ENCODE measurements at places on chromosomes 4 and X. TPM values are rescaled to one million over a fixed set of nuclear protein-coding genes. Genes with fewer than 3 reads are reported as not detected.
A peak's percentile ranks its signal among the peaks of the same experiment; 100 is the strongest.

DNA sequence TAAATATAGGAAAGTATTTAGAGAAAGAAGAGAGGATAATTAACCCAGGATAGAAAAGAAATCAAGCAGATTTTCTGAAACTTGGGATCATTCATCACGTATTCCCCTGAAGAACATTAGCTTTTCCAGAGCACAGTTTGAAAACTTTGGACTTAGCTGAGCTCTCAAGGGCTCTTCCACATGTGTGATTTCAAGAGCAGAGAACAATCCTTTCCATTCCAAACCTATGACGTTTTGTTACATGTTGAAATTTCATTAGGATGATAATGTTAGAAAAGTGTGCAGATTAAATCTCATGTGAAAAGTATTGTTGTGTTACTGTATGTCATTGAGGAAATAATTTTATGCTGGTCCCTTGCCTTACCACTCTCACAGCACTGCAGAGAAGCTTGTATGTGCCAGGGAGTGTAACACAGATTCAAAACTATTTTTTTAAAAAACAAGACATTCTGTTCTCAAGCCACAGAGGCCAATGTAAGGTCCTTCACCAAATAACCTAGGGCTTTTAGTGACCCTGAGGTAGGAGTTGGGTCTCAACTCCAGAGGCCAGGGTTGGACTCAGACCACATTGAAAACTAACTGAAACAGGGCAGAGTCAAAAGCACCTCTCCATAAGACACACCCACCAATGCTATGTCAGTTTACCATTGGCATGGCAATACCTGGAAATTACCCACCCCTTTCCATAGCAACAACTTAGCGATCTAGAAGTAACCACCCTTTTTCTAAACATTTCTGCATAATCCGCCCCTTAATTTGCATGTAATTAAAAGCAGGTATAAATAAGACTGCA, 141.3 kb downstream of the ANXA5 start:
- peak; percentile 54 for DNase-seq

DNA sequence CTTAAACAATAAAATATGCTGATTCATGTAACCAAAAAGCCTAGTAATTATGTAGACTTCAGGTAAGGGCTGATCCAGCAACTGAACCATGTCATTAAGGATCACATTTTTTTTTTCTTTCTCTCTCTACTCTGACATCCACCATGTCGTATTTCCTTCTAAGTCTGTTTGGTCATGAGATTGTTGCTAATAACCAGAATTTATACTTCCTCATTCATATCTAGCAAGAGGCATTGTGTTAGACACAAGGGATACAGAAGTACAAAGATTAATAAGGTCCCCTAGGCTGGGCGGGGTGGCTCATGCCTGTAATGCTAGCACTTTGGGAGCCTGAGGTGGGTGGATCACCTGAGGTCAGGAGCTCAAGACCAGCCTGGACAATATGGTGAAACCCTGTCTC, 24.1 kb downstream of the PHEX start:
- DNase-seq, result no peak

DNA sequence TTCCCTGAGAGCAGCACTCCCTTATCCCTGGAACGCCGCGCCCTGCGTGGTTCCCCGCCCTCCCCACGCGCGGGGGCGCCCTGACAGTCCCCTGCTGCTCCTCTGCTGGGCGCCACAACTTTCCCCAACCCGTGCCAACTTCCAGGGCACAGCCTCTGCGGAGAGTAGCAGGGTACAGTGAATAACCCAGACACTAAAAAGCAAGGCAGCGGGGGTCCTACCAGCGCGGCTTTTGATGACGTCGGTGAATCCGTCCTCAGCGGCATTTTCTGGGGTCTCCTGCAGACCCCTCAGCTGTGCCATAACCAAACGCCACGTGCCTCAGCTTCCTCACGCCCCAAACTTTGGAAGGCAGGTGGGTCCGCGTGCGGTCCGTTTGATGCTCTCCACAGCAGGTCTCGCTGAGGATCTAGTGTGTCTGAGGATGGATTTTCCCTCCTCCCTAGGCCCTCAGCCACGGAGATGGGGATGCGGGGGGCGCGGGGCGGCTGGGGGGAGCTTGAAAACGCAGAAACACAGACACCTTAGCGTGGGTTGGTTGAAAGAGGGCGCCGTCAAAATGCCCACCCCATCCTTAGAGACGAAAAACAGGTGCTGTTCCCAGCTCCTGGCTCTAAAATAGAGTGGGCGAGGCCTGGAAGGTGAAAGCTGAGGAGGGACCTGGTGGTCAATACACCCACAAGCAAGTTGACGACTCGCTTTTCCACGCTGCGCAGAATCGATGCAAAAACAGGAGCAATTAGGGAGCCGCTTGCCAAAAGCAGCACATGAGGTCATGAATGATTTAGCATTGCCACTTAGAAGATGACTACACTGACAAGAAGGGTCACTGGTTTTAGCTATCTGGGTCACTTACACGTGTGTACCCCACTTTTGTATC, 405.6 kb downstream of the FAM47A start:
- no peak for DNase-seq

DNA sequence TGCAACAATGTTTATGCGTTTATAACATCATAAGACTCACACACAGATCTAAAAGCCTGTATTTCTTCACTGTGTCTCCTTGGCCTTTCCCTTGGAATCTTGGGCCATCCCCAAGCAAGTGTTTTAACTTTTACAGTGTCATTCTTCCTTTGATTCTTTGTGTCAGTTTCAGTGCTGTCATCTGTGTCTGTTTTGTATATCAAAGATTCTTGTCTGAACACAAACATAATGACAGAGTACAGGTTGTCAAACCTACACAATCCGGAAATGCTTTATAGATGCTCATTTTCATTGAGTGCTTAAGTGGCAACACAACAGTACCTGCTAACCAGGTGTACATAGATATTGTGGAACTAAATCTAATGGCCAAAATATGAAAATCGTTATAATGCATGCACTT, 1500.0 kb downstream of the TECRL start:
- DNase-seq, result no peak

APBB2 gene
- 75.8 TPM for total RNA-seq

Measured in fibroblast of the aortic adventitia (primary cell).